ENCODE measurements at places on chromosomes 11 and 22.

DNA sequence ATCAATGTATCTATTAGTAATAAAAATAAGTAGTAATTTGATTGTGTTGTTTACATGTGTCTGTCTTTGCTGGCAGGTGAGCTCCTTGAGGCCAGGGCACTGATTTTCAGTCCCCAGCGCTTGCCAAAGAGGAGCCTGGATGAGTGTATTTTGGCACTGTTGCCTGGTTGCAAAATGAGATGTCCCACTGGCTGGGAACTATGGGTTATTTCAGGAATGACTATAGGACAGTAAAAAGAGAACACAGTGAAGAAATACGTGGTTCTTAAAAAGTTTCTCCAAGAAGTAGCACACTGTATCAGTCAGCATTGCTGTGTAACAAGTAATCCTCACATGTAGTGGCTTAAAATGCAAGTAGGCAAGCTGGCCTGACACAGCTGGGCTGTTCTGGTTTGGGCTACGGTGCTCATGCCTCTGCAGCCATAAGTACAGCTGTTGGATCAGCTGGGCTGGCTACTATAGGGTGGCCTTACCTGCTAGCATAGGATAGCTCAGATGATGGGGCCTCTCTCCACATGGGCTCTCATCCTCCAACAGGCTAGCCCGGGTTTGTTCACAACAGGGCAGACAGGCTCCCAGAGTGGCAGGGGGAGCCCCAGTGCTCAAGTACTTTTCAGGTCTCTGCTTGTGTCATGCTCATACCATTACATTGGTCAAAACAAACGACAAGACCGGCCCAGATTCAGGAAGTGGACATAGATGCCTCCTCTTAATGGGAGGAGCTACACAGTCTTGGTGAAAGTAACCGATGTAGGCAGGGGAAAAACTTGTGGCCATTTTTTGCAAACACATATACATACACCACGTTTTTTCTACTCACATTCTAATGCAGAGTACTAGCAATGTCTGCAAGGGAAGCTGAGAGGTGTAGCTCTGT lies 399.1 kb downstream of the LARGE1 start:
- DNase-seq, result no peak

DNA sequence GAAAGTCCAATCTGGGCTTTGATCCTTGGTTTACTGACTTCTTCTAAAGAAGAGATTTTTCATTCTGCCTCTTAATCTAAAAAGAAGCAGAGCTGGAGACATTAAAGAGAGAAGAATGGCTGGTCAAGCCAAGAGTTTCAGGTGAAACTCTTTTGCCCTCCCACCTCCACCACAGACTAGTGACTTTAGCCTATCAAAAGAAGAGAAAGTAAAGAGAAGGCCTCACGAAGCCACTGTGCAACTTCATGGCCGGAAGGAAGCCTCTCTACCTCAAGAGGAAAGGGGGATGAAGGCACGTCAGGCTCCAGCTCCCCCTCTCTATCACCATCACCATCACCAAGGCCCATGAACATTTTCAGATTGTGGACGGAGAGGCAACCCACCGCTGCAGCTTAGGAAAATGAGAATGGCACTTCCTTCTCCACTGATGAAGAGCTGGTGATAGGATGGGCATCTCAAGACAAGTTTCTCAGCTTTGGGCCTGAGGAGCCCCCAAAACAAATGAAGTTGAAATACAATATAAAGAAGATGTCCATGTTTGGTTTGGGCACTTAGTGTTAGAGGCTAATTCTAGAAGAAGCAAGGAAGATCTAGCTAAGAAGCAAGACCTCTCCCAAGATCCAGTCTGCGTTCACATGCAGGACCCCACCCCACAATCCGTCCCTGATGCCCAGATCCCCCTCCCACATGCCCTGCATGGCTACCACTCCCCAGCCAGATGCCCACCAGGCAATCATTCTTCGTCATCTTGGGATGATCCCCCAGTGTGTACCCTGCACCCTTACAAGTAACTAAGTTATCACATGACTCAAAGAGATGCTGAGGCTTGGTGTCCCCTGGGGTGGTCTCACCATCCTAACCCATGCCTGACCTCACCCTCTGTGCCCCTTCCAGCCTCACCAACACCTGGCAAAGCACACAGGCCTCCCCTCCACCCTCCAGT lies 52.6 kb downstream of the IGSF9B start:
- DNase-seq, result no peak

GRCh38 chr11:14672635-14673034 lies 29.0 kb downstream of the PDE3B start:
- DNase-seq, result no peak

- no peak for DNase-seq
Measured at GRCh38 chr11:116328391-116328790, 444.4 kb downstream of the BUD13 start.
